HT-29 (cell line): ENCODE measurements at places on chromosomes 2 and 18. TPM values are rescaled to one million over a fixed set of nuclear protein-coding genes. Genes with fewer than 3 reads are reported as not detected.

- no peak for DNase-seq
Observed at GRCh38 chr2:217096474-217097225, 236.8 kb upstream of the TNP1 start.

Gene MERTK
- total RNA-seq, result 0.34 and 0.46 TPM in 2 replicates

GRCh38 chr2:138319616-138320015 lies 182.0 kb upstream of the SPOPL start:
- no peak for DNase-seq

Gene TRABD2A
- total RNA-seq, result 2.3 and 3.1 TPM in 2 replicates

DNA sequence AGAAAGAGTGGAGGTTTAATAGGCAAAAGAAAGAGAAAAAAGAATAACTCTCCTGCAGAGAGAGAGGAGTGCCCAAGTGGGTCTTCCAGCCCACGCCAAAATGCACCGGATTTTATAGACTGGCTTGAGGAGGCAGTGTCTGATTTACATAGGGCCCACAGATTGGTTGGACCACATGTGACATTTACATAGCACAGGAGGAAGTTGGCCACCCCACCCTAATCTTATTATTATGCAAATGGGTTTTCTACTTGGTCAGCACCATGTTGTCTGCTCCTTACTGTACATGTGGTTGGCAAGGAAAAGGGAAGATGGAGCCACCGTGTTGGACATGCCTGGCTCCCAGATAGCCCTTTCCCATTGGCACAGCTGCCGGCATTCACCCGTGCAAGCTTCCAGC lies 56.8 kb downstream of the SP110 start:
- DNase-seq, result no peak

Gene KIF5C
- not detected in 2 replicates for total RNA-seq
